DND-41 (cell line): ENCODE measurements at places on chromosomes 1 and 21.

GRCh38 chr1:47449822-47450552, 12.1 kb downstream of the FOXD2 start:
- no peak overlapping the region for H3K27ac ChIP-seq
- H3K27me3 ChIP-seq = peaks cover 18% of the 10 kb centered on the region
- DNase-seq = no peak
- no peaks in the 10 kb centered on the region for H3K4me1 ChIP-seq
- H3K36me3 ChIP-seq = no peaks in the 10 kb centered on the region

DNA sequence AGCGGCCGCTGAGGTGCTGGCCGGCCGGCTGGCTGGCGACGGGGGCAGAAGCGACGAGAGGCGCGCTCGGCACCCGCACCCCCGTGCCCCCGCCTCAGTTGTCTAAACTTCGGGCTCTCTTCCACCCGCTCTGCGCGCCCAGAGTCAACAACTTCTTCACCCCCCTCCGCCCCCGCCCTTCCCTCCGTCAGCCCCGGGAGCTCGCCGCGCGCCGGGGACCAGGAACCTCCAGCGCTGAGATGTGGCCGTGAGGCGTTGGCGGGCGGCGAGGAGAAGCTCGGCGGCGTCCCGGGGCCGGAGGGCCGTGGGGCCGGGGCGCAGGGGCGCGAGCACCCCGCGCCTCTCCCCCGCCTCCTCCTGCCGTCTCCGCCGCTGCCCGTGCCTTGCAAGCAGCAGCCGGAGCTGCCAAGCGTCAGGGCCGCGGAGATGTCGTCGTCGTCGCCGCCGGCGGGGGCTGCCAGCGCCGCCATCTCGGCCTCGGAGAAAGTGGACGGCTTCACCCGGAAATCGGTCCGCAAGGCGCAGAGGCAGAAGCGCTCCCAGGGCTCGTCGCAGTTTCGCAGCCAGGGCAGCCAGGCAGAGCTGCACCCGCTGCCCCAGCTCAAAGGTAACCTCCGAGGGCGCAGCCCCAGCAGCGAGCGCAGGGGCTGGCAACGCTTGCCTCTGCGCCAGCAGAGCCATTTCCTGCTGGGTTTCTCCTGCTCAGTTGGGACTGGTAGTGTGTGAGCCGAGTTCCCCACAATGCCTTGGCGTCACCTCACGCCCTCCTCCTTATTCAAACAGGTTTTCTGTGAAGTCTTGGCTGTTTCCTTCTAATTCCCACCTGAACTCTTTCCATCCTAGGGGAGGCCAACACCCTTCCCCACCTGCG, 710 bp downstream of the PPP2R5A start:
- H3K27ac ChIP-seq = peak overlapping the region; percentile 86
- peak overlapping the region; percentile 98 for H3K4me3 ChIP-seq
- H3K36me3 ChIP-seq = peaks cover 5% of the 10 kb centered on the region; the same call in 1 of the 2 replicates
- peak; percentile 74 for DNase-seq
- H3K27me3 ChIP-seq = no peaks in the 10 kb centered on the region

GRCh38 chr1:56194701-56195300, 384.6 kb downstream of the PLPP3 start:
- H3K27ac ChIP-seq = no peak overlapping the region
- no peak for DNase-seq
- peaks cover under 1% of the 10 kb centered on the region; the same call in 1 of the 2 replicates for H3K4me1 ChIP-seq
- H3K36me3 ChIP-seq = no peaks in the 10 kb centered on the region

DNA sequence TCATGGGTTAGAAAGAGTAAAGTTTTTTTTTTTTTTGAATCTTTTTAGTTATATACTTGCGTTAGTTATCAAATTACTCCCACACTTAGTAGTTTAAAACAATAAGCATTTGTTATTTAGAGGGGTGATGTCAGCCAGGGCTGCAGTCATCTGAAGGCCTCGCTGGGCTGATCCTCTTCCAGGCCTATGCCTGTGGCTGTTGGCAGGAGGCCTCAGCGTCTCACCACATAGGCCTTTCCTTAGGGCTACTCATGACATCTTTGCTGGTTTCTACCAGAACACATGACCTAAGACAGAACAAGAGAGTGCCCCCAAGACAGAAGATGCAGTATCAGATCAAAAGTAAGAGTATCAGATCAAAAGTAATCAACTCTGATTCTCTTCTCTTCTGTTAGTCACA, 167.4 kb downstream of the HHAT start:
- H3K4me1 ChIP-seq = no peaks in the 10 kb centered on the region
- no peak overlapping the region for H3K4me3 ChIP-seq
- H3K36me3 ChIP-seq = no peaks in the 10 kb centered on the region
- H3K27me3 ChIP-seq = no peaks in the 10 kb centered on the region
- H3K27ac ChIP-seq = no peak overlapping the region
- DNase-seq = no peak

DNA sequence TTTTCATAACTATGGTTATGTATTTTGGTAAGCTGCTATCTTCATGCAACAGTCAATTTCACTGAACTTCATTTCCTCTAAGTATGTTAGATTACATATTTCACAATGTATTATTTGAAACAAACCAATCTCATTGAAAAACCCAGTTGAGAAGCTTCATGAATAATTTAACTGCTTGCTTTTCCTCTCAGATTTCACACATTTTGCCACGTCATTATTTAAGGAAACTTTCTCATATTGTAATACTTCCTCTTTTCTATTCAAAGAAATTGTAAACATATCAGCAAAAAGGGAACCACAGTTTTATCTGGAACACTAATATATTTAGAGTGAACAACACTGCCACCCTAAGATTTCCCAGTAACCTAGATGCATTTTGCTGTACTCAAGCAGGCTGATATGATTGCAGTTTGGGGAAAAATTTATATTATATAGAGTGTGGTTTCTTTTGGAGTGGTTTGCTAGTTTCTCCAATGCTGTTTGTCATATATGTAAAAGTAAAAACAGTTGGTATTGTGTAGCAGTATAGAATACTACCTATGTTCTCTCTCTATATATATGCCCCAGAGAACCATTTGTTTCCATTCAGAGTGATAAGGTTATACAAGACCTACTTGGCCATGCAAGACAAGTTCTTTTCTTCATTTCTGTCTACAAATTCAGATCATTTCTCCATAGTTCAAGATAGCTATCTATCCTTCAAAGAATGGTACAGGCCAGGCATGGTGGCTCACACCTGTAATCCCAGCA, 28.4 kb upstream of the AHCTF1 start:
- peaks cover 46% of the 10 kb centered on the region for H3K36me3 ChIP-seq
- H3K27ac ChIP-seq = no peak overlapping the region
- no peaks in the 10 kb centered on the region for H3K27me3 ChIP-seq

GRCh38 chr21:39103689-39104088, 79.6 kb downstream of the PSMG1 start:
- H3K4me3 ChIP-seq = no peak overlapping the region
- H3K27me3 ChIP-seq = no peaks in the 10 kb centered on the region
- no peaks in the 10 kb centered on the region for H3K4me1 ChIP-seq
- no peaks in the 10 kb centered on the region for H3K36me3 ChIP-seq
- DNase-seq = no peak
- H3K27ac ChIP-seq = no peak overlapping the region

DNA sequence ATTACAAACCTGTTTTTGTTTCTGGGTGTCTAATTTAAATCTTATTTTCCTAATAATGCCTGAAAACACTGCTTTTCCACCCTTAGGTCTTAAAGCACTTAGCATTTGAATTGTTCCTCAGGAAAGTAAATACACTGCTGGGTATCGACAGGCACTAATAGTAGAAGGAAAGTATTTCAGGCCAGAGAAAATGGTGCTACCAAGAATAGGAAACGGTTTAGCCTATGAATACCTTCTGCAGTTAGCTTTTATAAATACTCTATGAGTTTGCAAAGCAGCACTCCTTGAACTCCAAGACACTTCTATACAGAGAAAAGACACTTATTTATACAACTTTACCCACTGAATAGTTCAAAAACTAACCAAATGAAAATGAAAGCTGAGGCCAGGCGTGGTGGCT, 6.8 kb downstream of the FUBP1 start:
- peaks cover 42% of the 10 kb centered on the region for H3K4me1 ChIP-seq
- DNase-seq = no peak
- peaks cover 87% of the 10 kb centered on the region for H3K36me3 ChIP-seq
- no peak overlapping the region for H3K4me3 ChIP-seq
- no peaks in the 10 kb centered on the region for H3K27me3 ChIP-seq
- no peak overlapping the region for H3K27ac ChIP-seq

GRCh38 chr1:42756956-42757891, 9.6 kb downstream of the P3H1 start:
- H3K4me3 ChIP-seq = no peak overlapping the region
- no peaks in the 10 kb centered on the region for H3K27me3 ChIP-seq
- peaks cover 80% of the 10 kb centered on the region for H3K36me3 ChIP-seq
- no peak overlapping the region for H3K27ac ChIP-seq

- no peak overlapping the region for H3K27ac ChIP-seq
- no peak for DNase-seq
- no peaks in the 10 kb centered on the region for H3K4me1 ChIP-seq
- H3K27me3 ChIP-seq = no peaks in the 10 kb centered on the region
- no peak overlapping the region for H3K4me3 ChIP-seq
These were observed 57.4 kb upstream of the CXADR start for GRCh38 chr21:17455451-17455850.

DNA sequence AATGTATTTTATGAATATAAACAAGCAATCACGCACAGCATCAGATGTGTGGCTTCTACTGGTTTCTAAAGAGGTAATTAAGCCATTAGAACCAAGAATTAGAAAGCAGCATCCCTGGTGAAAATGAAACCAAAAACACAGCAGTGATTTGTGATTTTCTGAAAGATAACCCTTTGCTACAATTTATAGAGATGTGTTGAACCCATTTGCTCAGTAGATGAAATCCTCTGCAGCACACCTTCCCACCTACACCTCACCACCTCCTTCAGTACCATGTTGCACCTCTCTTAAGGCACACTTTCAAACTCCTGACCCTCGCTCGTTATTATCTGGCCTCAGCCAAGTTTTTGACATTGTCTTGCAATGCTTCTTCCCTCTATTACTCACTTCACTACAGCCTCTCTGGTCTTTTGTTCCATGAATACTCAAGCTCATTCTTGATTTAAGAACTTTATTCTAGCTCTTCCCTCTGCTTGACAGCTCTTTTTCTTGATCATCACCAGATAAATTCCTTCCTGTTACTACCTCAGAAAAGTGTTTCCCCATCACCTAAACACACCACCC, 38.6 kb downstream of the NSL1 start:
- H3K27ac ChIP-seq = no peak overlapping the region
- no peak for DNase-seq
- H3K4me3 ChIP-seq = no peak overlapping the region
- peaks cover 11% of the 10 kb centered on the region for H3K36me3 ChIP-seq
- no peaks in the 10 kb centered on the region for H3K27me3 ChIP-seq
- H3K4me1 ChIP-seq = peaks cover 4% of the 10 kb centered on the region; the same call in 1 of the 2 replicates

DNA sequence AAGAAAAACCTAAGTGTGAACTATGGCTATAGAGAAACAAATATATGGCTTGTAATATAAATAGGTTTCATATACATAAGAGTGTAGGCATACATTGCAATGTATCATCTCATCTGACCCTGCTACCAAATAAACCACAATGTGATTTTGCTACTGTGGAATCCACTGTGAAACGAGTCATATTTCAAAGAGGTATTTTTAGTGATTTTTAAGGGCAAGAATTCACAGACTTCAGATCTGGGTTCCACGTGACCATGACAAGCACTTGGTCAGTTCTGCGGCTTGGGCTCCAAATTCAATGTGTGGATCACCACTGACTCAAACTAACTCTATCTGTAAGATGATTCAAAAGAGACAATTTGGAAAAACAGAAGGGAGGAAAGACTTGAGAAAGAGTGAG, 147.0 kb upstream of the ERG start:
- no peak for DNase-seq
- H3K27ac ChIP-seq = no peak overlapping the region
- H3K36me3 ChIP-seq = no peaks in the 10 kb centered on the region
- no peaks in the 10 kb centered on the region for H3K4me1 ChIP-seq
- H3K4me3 ChIP-seq = no peak overlapping the region

GRCh38 chr1:28248273-28249012, 10.9 kb upstream of the SESN2 start:
- H3K36me3 ChIP-seq = no peaks in the 10 kb centered on the region
- H3K27ac ChIP-seq = peak overlapping the region; percentile 75
- H3K27me3 ChIP-seq = no peaks in the 10 kb centered on the region
- peak; percentile 85 for DNase-seq
- H3K4me3 ChIP-seq = peak overlapping the region; percentile 44

GRCh38 chr1:228486596-228487335, 416 bp upstream of the RNF187 start:
- H3K4me1 ChIP-seq = peaks cover 48% of the 10 kb centered on the region
- peak overlapping the region; percentile 91 for H3K27ac ChIP-seq

DNA sequence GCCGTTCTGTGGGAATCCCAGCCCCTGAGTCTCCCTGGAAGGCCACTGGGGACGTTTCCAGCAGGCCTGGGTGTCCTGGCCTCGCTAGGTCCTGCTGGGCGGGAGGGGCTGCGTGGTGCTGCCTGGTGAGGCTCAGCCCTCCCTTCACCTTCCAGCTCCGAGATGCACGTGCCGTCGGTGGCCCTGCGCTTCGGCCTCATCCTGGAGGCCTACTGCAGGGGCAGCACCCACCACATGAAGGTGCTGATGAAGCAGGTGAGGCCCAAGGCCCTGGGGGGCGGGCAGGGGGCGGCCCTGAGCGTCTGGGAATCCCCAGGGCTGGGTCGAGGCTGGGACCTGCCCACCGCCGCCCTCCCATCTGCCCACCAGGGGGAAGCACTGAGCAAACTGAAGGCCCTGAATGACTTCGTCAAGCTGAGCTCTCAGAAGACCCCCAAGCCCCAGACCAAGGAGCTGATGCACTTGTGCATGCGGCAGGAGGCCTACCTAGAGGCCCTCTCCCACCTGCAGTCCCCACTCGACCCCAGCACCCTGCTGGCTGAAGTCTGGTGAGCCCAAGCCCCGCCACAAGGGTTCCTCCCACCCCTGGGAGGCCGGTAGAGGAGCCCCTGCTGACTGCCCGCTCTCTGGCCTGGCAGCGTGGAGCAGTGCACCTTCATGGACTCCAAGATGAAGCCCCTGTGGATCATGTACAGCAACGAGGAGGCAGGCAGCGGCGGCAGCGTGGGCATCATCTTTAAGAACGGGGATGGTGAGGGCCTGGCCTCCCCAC, 70.3 kb downstream of the PIK3CD start:
- peak overlapping the region; percentile 56 for H3K27ac ChIP-seq
- H3K4me1 ChIP-seq = peaks cover 35% of the 10 kb centered on the region
- H3K27me3 ChIP-seq = no peaks in the 10 kb centered on the region
- H3K4me3 ChIP-seq = no peak overlapping the region
- peak; percentile 73 for DNase-seq

DNA sequence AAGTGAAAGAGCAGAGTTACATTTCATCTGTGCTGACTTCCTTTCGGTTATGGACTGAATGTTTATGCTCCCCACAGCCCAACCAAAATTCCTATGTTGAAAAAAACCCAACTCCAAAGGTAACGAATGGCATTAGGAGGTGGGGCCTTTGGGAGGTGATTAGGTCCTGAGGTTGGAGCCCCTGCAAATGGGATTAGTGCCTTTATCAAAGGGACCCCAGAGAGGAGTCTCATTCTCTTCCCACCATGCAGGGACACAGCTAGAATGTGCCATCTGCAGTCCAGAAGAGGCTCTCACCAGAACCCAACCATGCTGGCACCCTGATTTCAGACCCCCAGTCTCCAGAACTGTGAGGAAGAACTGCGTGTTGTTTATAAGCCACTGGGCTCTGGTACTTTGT, 199.3 kb downstream of the TOMM20 start:
- H3K27me3 ChIP-seq = no peaks in the 10 kb centered on the region
- no peak overlapping the region for H3K27ac ChIP-seq
- DNase-seq = no peak
- no peaks in the 10 kb centered on the region for H3K36me3 ChIP-seq
- H3K4me1 ChIP-seq = peaks cover 8% of the 10 kb centered on the region
- H3K4me3 ChIP-seq = no peak overlapping the region
